ENCODE measurements at places on chromosomes 5 and 9.
A peak's percentile ranks its signal among the peaks of the same experiment; 100 is the strongest.

- no peak for DNase-seq
These were observed 50.8 kb downstream of the HMGCR start for GRCh38 chr5:75387806-75388205.

DNA sequence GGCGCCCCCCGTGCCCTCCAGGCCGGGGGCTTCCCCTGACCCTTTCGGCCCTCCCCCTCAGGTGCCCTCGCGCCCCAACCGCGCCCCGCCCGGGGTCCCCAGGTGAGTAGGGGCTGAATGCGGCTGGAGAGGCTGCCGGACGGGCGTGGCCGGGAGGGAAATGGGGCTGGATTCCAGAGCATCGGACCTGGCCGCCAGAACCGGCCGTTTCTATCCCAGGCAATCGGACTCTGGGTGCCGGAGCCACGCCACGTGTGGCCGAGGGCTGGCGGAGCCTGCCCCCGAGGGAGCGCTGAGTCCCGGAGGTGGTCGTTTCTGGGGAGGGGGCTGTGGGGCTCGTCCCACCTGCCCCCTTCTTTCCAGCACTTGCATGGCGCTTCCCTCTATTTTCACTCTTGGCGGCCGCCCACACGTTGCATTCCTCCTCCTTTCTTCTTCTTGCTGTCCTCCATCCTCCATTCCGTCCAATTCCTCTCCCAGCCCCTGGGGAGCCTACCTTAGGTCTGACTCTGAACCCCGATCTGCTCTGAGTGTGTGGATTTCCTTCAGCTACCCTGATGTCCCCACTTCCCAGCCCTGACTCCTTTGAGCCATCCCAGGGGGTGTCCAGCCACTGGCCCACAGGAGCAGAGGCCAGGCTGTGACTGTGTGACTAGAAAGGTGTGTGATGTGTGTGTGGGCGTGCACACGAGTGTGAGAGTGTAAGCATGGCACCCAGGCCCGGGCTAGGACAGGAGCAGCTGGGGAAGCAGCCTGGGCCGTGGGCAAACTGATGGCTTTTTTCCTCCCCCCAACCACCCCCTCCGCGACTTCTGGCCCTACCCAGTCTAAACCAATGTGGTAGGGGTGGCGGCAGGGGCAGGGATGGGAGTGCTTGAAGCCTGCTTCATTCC lies 24.7 kb downstream of the GOLGA2 start:
- no peak for DNase-seq

GRCh38 chr5:91245871-91246270 lies 137.2 kb downstream of the ARRDC3 start:
- DNase-seq, result no peak

DNA sequence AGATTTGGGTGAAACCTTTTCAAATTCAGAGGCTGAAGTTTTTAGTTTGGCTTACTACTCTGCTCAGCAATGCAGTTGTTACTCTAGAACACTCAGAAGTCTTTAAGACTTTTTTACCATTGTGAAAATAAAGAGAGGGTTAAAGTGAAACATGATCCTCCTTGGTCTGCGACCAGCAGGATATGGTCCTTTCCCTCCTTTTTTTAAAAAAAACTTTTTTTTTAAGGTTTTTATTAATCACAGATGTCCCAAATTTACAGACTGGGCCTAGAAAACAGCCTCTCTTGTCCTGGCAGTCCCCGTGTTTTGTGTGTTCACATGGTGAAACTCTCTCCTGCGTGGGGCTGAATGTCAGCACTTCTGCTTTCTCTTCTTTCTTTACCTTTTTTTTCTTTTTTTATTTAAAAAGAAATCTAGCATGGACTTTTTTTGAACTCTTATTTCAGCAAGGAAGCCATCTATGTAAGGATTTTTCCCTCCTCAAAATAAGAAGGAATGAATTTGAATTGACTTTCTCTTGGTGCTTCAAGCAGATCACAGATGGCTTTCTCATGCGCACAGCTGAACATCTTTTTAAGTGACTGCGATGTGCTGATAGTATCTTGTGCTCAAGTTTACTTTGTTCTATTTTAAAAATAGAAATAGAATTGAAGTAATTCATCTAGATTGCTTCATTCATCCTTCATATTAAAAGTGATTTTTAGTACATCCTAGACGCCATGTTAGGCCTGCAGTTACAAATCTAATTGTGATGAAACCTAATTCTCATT lies 128.7 kb upstream of the OTULINL start:
- DNase-seq, result no peak

GRCh38 chr5:39835371-39835770 lies 410.6 kb upstream of the DAB2 start:
- DNase-seq, result no peak

- peak; percentile 27 for DNase-seq
These were observed 963 bp upstream of the HTR1A start for GRCh38 chr5:63963080-63963735.

- no peak for DNase-seq
These were observed 48.9 kb downstream of the PRR16 start for GRCh38 chr5:120512791-120513650.

DNA sequence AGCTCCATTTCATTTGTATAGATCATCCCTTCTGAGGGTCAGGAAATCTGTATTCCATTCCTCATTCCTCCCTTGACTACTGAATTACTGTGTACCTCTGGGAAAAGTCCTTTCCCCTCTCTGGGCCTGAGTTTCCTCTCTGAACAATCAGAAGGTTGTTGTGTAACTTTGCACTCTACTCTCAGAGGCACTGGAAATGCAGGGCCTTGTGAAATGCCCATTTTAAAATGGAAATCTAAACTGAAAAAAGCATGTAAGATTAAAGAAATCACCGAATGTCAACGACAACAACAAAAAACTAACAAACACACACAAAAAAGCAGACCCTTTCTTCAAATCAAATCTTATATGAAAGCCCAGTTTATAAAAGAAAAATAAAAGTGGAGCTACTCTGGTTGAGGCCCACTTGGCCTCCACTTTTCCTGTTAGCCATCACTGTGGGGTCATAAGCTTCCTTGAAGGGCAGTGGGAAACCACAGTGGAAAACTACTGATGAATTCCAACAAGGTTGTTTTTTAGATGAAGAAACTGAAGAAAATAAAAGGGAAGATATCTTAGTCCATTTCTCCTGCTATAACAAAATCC lies 21.6 kb upstream of the GRPEL2 start:
- DNase-seq, result no peak

DNA sequence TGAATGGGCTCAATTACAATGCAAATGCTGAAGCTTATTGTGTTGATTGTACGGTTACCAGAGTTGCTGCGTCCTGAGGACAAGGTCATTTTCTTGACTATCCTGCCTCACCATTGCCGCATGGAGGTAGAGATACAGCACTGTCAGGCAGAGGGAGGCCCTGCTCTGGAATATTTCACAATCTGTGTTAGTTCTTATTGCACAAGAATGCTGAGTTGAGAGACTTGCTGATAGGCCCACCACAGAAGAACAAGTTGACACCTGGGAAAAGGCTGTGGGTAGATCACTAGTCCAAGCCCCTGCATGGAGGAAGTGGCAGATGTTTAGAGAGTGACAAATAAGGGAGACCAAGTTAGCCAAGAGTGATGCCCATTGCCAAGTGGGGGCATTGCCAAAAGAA lies 344.5 kb upstream of the ITGA1 start:
- no peak for DNase-seq

DNA sequence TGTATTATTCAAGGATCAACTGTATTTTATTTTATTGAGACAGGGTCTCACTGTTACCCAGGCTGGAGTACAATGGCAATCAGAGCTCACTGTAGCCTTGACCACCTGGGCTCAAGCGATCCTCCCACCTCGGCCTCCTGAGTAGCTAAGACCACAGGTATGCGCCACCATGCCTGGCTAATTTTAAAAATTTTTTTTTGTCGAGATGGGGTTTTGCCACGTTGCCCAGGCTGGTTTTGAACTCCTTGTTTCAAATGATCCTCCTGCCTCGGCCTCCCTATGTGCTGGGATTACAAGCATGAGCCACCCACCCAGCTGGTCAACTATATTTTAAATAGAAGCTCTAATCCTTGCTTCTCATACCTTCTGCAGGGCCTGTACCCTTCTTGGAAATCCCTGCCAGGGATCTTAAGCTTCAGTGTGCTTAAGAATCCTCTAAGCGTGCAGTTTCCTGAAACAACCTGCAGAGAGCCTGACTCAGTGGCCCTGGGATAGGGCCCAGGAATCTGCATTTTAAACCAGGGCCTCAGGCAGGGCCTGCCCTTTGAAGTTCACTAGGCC lies 2.9 kb downstream of the AKNA start:
- DNase-seq, result no peak

DNA sequence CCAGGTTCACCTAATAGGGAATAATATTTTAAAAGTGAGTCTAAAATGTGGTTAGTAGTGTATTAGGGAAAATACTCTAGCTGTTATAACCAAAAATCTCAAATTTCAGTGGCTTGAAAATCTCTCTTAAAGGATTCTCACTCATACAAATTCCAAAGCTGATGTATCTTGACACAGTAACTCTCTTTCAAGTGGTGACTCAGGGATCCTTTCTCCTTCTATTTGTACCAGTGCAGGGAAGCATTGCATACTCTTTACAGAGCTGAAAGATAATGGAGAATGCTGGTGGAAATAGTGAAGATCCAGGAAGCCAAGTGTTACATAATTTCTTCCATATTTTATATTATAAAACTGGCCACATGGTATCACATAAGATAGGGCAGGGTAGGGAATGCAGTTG lies 560.2 kb upstream of the CDH9 start:
- DNase-seq, result no peak

GRCh38 chr9:90807006-90807405 lies 5.4 kb downstream of the SYK start:
- no peak for DNase-seq

DNA sequence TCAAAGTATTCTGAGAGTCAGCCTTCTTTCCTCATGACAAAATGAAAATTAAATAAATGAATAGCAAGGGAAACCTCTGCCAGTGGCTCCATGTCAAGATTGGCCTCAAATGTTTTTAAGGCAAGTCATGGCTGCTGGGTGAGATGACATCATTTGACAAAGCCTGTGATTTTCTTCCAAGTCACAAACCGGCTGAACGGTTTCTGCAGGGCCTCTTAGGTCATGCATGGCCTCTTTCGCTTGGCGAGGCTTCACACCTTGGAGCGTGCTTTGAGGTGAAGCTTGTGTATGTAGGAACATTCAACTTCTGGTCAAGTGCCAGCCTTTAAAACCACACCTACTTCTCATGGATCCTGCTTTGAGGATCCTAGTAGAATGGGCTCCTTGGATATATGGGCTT lies 161.0 kb upstream of the ZNF618 start:
- DNase-seq, result no peak

- DNase-seq, result no peak
These were observed 34.6 kb upstream of the PSD2 start for GRCh38 chr5:139761057-139761450.

GRCh38 chr9:85062385-85063022 lies 393.0 kb downstream of the NTRK2 start:
- no peak for DNase-seq

- no peak for DNase-seq
These were observed 66.5 kb downstream of the GALNT12 start for GRCh38 chr9:98873951-98874371.

DNA sequence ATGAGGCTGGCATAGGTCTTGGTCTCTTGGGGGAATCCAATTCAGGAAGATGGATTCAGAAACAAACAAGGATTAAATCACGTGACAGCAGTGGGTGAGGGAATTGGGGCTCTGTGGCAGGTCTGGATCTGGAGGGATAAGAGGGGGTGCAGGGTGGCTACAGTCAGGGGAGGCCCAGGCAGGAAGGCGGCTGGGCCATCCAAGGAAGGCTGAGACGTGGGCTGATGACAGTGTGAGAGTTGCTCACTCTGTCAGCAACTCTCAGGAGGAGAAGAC lies 65.8 kb upstream of the COL5A1 start:
- no peak for DNase-seq

GRCh38 chr5:12169536-12169935 lies 265.3 kb upstream of the CTNND2 start:
- DNase-seq, result no peak

- peak; percentile 7 for DNase-seq
These were observed 932 bp downstream of the SLC12A2 start for GRCh38 chr5:128084228-128085167.

All from NCI-H2081 (cell line).